ENCODE measurements at places on chromosomes 3 and 15.

DNA sequence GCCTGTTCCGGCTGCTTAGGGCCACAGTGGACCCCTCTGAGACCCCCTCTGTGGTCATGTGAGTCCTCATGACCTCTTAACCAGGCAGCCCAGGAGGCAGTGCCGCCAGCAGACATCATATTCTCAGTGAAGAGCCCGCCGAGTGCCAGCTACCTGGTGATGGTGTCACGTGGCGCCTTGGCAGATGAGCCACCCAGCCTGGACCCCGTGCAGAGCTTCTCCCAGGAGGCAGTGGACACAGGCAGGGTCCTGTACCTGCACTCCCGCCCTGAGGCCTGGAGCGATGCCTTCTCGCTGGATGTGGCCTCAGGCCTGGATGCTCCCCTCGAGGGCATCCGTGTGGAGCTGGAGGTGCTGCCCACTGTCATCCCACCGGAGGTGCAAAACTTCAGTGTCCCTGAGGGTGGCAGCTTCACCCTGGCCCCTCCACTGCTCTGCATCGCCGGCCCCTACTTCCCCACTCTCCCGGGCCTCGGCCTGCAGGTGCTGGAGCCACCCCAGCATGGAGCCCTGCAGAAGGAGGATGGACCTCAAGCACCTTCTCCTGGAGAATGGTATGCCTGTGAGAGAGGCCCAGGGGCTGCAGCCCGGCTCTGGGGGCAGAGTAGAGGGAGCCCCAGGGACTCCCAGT, 176.1 kb downstream of the TBC1D2B start:
- no peak for DNase-seq

DNA sequence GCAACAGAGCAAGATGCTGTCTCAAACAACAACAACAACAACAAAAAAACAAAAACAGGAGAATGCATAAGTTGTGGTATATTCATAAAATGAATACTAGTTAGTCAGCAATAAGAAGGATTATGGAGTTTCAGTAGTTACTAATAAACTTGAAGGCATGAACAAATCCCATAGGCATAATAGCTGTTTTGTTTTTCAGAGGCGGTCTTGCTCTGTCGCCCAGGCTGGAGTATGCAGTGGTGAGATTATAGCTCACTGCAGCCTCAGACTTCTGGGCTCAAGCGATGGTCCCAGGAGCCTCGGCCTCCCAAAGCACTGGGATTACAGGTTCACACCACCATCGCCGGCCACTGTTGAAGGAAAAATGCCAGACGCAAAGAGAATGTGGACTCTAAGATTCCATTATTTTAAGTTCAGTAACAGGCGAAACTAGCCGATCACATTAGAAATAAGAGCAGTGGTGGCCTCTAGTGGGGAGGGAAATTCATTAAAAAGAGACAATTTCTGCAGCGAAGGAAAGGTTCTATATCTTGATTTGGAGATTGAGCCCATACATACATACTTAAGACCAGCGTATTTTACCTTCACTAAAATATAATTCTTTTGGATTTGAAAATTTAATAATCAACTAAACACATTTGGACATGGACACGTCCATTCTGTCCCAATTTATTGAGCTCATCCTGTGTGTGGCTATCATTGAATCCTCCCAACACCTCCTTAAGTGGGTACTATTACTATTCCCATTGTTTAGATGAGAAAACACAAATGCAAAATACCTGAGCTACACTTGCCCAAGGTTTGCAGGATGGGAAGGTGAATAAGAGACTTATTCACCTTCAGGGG, 27.4 kb upstream of the HDAC11 start:
- peak; percentile 74 for DNase-seq

DNA sequence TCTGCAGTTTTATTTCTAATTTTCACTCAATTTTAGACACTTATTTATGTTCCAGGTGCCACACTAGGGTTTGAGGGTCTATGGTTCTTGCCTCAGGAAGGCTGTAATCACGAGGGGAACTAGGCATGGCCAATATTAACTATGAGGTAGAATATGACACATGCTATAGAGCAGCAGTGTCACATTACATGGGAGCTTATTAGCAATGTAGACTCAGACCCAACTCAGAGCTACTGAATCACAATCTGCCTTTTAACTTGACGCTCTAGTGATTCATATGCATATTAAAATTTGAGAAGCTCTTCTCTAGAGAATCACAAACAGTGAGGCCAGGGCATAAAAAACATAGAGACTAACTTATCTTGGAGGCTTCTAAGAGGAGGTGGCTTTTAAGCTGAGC, 32.8 kb upstream of the MRPL3 start:
- no peak for DNase-seq

- peak; percentile 85 for DNase-seq
Observed at GRCh38 chr3:104521606-104522336, 844.9 kb upstream of the ALCAM start.

- no peak for DNase-seq
Observed at GRCh38 chr3:35944926-35945710, 305.8 kb downstream of the ARPP21 start.

DNA sequence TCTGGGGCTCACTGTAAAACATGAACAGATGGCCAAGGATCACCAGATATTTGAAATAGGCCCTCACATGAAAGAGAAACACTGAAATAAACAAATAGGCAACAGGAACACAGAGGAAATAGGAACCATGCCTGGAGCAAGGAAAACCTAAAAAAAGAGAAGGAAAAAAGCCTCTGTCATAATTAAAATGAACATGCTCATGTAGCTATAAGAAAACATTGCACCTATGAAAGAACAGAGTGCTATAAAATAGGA, 102.4 kb downstream of the RAB11A start:
- no peak for DNase-seq

DNA sequence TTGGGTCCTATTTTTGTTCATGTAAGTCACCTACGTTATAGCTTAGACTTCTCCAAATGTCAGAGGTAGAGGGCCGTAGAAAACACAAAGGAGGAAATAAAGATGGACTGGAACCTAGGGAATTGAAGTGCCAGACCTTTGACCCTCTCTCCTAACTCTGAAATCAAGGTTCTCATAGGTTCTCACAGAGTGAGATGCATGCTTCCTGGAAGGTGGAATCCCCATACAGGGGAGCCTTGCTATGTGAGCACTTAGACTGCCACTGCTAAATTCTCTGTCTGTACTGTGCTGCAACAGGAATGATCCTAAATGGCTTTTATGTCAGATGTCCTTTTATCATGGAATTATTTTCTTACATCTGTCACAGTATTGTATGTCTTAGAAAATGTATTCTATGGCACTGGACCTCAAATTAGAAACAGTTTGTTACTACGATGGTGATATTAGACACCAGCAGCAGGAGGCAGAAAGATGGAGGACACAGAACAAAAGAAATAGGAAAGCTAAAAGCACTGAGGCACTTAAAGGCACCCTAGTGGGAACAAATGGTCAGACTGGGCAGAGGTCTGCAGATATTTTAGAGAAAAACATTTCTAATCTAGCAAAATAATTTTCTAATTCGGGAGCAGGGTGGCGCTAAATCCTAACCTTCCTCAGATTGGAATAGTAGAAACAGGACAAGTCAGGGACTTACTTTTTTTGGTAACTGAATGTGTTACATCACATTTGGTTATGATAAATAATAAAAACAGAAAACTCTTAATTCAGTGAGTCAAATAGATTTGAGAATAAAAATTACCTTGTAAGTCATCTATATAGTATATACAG, 60.2 kb upstream of the CDAN1 start:
- no peak for DNase-seq

- no peak for DNase-seq
Observed at GRCh38 chr3:38565339-38566214, 69.4 kb downstream of the EXOG start.

DNA sequence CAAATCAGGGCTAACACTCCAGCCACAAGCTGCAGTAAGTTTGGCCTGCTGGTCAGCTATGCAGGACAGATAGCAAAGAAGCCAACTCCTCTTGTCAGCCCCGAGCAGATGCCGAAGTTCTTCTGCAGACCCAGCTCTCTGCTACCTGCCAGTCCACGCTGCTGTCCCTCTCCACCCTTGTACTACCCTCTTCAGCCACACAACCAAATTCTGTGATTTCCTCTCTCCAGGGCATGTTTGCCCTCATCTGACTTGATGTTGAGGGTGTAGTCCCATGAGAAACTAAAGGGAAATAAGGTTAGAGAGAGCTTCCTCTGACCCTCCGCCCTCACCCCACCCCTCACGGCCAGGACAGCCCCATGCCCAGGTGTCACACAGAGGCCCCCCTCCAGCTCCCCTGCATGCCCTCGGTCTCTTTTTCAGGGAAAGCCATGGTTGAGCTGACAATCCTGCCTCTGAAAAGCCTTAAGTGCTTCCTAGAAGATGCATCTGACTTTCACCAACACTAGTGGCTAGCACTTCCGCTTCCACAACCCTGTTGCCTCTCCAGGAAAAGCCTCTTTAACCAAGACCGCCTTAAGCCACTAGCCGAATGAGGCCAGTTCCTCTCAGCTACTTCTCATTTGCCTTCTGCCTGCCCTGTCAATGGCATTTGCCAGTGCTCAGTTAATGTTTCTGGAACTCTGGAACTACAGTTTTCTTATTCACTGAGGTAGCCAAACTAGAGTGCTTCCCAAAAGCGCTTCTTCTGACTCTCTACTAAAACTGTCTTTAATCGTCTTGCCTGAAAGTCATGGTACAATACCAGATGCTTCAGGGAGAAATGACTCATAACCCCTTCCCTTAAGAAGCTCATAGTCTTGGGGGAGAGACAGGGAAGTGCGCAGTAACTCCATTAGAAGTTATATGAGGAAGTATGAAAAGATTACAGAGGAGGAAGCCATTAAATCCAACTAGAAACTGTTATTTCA, 300.4 kb upstream of the STT3B start:
- DNase-seq, result peak; percentile 58

DNA sequence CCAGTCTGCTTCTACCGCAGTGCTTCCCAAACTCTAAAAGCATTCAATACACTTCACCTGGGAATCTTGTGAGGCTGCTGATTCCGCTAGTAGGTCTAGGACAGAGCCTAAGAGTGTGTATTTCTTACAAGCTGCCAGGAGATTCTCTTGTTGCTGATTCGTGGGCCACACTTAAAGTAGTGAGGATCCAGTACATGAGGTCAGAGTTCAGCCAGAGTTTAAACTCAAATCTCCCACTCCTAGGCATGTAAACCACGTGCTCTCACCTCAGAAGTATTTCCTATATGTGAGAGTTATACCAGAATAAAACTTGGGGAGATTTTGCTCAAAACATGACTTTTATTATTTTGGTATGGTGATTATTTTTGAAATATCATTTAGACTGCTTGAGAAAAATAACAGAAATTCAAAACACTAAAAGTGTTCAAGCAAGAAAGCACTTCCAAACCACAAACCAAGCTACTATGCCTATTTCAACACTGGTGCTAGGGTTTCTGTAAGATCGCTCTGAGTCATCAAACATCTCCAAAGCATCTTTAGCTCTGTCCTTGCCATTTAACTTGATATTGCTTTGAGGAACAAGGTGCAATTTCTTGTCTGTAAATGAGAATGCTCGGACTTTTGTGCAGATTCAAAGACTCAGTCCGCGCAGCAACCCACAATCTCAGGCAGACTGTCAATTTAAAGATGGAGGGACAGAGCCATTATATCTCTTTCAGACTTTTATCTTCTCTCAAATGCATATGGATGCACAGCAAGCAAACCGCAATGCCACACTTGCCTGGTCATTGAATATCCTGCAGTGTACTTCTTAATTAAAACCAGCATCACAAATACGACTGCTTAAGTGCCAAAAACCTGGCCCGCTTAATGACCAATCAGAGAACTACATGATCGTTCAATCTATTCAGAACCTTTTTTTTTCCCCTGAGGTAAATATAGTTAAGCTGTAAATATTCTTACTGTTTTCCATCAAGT, 59.8 kb downstream of the AGTR1 start:
- DNase-seq, result no peak

DNA sequence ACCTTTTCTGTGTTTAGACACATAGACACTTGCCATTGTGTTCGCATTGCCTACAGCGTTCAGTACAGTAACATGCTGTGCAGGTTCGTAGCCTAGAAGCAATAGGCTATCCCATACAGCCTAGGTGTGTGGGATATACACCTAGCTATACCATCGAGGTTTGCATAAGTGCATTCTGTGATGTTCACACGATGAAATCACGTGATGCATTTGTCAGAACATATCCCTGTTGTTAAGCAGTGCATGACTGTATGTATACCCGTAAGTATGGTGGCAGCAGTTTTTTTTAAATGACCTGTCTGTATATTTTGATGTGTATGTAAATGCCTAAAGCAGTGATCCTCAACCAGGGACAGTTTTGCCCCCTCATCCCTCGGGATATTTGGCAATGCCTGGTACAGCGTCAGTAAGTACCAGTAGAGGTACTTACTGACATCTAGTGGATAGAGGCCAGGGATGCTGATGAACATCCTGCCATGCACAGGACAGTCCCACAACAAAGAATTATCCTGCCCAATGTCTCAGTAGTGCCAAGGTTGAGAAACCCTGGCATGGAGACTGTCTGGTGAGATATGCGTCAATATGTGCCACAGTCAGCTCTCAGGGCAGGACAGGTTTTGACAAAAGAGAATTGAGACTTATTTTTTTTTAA, 129.1 kb downstream of the HCN4 start:
- DNase-seq, result no peak

- DNase-seq, result no peak
Observed at GRCh38 chr3:7960601-7961000, 541.0 kb upstream of the LMCD1 start.

- no peak for DNase-seq
Observed at GRCh38 chr3:182067423-182067822, 355.7 kb downstream of the SOX2 start.
